ENCODE measurements at places on chromosomes 5 and 9. TPM values are rescaled to one million over a fixed set of nuclear protein-coding genes. Genes with fewer than 3 reads are reported as not detected.

GRCh38 chr5:127416906-127417305 lies 100.5 kb upstream of the PRRC1 start:
- no peak overlapping the region for H3K4me3 ChIP-seq
- H3K27ac ChIP-seq: no peak overlapping the region
- peaks cover 4% of the 10 kb centered on the region for H3K36me3 ChIP-seq
- H3K4me1 ChIP-seq: no peaks in the 10 kb centered on the region
- H3K27me3 ChIP-seq: no peaks in the 10 kb centered on the region
- DNase-seq: no peak

GRCh38 chr5:66757834-66758371 lies 161.7 kb downstream of the MAST4 start:
- DNase-seq: no peak
- H3K4me3 ChIP-seq: no peak overlapping the region
- H3K4me1 ChIP-seq: no peaks in the 10 kb centered on the region
- H3K36me3 ChIP-seq: no peaks in the 10 kb centered on the region

GRCh38 chr9:27499451-27499850 lies 24.6 kb upstream of the IFNK start:
- H3K27ac ChIP-seq: no peak overlapping the region
- no peaks in the 10 kb centered on the region for H3K27me3 ChIP-seq
- H3K36me3 ChIP-seq: no peaks in the 10 kb centered on the region

DNA sequence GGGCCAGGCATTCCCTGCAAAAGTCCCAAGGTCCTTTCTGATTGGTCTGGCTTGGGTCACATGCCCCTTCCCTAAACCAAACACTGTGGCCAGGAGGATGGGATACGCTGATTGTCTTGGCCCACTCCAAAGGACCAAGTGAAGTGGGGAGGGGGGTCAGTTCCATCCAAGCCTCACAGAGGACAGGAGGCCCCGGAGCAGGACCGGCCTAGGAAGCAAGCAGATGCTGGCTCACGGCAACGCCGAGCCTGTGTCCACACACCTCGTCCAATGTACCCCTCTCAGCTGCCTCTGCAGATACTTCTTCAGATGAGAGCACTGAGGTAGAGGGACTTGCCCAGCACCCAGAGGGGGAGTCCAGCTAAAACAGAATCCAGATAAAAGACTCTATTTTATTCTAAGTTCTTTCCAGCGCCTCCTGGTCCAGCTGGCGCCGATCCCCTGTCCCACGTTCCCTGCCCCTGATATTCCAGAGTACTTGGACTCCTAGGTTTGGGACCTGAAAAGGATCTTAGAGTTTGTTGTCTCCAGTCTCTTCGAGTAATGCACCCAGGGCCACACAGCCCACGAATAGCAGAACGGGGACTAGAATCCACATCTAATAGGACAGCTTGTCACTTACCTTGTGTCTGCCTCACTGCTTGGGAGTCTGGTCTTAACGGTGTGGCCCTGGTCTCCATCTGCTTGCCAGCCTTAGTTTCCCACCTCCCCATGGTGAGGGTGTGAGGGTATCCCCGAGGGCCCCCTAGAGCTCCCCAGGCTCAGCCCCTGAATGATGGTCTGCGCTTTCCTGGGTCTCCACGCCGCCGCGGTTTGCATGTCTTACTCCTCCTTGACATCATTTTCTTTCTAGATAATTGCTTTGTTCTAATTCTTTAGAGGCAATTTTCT lies 72.4 kb upstream of the UNC5A start:
- H3K27ac ChIP-seq: no peak overlapping the region
- peak; percentile 42 for DNase-seq
- peaks cover 14% of the 10 kb centered on the region for H3K27me3 ChIP-seq
- no peaks in the 10 kb centered on the region for H3K36me3 ChIP-seq
- H3K4me3 ChIP-seq: no peak overlapping the region

DNA sequence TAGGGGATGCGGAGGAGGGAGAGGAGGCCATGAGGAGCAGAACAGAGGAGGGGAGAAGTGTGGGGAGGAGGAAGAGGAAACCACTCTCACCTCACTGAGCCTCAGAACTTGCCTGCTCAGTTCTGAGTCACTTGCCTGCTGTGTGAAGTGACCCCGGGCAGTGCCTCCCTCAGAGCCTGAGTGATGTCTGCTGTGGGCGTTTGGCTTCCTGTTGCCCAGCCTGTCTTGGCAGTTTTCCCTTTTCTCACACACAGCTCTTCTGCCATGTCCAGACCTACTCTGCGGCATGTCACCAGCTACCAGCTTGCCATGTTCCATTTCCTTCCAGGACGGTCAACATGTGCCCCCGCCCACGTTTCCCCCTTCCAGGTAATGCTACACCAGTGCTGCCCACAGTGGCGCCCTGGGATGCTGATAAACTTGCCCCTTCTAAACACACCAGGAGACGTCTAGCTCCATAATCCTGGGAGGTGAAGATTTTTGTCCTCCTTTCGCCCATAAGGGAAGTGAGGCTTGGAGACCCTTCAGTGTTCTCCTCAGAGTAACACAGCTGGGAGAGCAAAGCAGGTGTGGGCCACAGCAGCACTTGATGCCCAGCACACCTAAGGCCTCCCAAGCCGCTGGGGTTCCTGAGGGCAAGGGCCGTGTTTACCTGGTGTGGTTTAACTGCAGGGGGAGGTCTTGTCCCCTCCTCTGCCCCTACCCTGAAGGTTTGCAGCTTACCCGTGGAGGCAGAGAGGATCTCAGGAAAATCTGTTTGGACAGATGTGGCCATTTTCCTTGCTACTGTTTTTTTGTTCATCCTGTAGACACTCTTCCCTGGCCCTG lies 63.8 kb upstream of the RNF130 start:
- H3K36me3 ChIP-seq: no peaks in the 10 kb centered on the region
- H3K4me1 ChIP-seq: no peaks in the 10 kb centered on the region
- H3K4me3 ChIP-seq: no peak overlapping the region
- DNase-seq: no peak

DNA sequence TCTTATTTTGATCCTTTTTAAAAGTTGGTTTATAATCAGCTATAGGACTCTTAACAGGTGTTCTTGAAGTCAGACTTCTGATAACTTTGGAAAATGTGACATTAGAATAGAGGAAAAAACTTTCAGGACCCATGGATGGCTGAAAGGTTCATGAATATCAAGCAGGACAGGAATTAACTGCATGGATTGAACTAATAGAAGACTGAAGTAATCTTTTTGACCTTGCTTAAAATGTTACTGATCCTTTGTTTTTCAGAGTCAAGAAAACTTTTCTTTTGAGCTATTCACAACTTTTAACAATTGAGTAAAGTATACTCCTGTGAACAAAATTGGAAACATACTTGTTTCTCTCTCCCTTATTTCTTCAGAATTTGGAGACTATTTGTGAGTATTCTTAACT lies 79.2 kb downstream of the PLK2 start:
- H3K4me1 ChIP-seq: no peaks in the 10 kb centered on the region
- H3K27ac ChIP-seq: no peak overlapping the region
- H3K36me3 ChIP-seq: no peaks in the 10 kb centered on the region
- H3K27me3 ChIP-seq: no peaks in the 10 kb centered on the region
- H3K4me3 ChIP-seq: no peak overlapping the region

- no peaks in the 10 kb centered on the region for H3K4me1 ChIP-seq
- no peak overlapping the region for H3K27ac ChIP-seq
- no peak overlapping the region for H3K4me3 ChIP-seq
- no peak for DNase-seq
Observed at GRCh38 chr9:90770927-90771326, 30.7 kb upstream of the SYK start.

GRCh38 chr9:34506623-34507022 lies 16.2 kb downstream of the ENHO start:
- H3K4me3 ChIP-seq: no peak overlapping the region
- no peaks in the 10 kb centered on the region for H3K27me3 ChIP-seq
- H3K4me1 ChIP-seq: peaks cover 6% of the 10 kb centered on the region
- H3K27ac ChIP-seq: no peak overlapping the region

DNA sequence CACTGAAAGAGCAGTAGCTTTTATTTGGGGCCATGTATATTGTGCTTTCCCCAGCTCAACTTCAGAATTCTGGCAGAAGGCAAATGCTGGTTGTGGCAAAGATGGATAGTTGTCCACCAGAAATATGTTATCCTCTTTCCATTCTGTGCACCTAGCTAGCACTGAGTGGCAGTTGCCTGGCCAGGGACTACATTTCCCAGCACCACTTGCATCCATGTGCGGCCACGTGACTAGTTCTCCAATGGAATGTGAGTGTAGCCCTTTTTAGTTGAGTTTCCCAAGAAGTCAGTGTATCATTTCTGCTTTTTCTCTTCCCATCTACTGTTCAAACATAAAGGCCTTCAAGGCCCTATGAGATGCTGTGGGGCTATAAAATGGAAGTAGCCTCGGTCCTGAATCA lies 354.0 kb upstream of the CLINT1 start:
- DNase-seq: no peak
- no peaks in the 10 kb centered on the region for H3K36me3 ChIP-seq
- no peaks in the 10 kb centered on the region for H3K27me3 ChIP-seq
- H3K4me1 ChIP-seq: no peaks in the 10 kb centered on the region
- no peak overlapping the region for H3K27ac ChIP-seq

DNA sequence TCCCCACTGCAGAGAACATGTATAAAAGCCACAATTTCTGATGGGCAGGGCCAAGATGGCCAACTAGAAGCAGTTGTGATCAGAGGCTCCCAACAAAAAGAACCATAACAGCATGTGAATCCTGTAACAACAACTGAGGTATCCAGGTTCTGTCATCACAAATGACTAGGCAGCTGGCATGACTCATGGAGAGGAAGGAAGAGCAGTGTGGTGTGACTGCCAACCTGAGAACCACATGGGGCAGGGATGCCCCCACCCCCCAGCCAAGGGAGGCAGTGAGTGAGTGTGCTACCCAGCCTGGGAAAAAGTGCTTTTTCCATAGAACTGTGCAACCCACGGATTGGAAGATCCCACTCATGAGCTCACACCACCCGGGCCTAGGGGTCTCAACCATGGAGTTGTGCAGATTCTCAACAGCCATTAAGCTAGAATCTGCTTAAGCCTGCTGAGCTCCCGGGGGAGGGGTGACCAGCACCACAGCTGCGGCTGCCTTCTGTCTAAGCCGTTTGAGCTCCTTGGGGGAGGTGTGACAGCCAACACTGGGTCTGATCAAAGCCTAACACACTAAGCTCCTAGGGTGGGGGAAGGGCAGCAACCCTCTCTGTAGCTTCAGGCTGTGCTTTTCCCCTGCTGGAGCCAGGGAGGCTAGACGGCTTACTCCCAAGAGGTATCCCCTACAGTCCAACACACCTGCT lies 80.1 kb upstream of the DMAC1 start:
- H3K4me3 ChIP-seq: no peak overlapping the region
- DNase-seq: peak; percentile 43
- H3K36me3 ChIP-seq: no peaks in the 10 kb centered on the region
- no peaks in the 10 kb centered on the region for H3K27me3 ChIP-seq

DNA sequence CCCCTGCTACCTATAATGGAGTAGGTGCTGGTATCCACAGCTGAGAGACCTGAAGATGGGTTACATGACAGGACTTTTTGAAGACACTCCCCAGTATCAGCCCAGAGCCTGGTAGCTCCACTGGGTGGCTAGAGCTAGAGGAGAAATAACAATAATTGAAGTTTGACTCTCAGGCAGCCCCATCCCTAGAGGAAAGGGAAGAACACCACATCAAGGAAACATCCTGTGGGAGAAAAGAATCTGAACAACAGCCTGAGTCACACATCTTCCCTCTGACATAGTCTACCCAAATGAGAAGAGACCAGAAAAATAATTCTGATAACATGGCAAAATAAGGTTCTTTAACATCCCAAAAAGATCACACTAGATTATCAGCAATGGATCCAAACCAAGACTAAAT lies 432.1 kb downstream of the CDH18 start:
- DNase-seq: no peak
- H3K36me3 ChIP-seq: no peaks in the 10 kb centered on the region
- no peak overlapping the region for H3K4me3 ChIP-seq
- no peak overlapping the region for H3K27ac ChIP-seq
- no peaks in the 10 kb centered on the region for H3K27me3 ChIP-seq

- H3K4me1 ChIP-seq: no peaks in the 10 kb centered on the region
- H3K4me3 ChIP-seq: no peak overlapping the region
- no peaks in the 10 kb centered on the region for H3K27me3 ChIP-seq
- no peaks in the 10 kb centered on the region for H3K36me3 ChIP-seq
- no peak for DNase-seq
Observed at GRCh38 chr5:98713027-98713426, 60.4 kb upstream of the RGMB start.

DNA sequence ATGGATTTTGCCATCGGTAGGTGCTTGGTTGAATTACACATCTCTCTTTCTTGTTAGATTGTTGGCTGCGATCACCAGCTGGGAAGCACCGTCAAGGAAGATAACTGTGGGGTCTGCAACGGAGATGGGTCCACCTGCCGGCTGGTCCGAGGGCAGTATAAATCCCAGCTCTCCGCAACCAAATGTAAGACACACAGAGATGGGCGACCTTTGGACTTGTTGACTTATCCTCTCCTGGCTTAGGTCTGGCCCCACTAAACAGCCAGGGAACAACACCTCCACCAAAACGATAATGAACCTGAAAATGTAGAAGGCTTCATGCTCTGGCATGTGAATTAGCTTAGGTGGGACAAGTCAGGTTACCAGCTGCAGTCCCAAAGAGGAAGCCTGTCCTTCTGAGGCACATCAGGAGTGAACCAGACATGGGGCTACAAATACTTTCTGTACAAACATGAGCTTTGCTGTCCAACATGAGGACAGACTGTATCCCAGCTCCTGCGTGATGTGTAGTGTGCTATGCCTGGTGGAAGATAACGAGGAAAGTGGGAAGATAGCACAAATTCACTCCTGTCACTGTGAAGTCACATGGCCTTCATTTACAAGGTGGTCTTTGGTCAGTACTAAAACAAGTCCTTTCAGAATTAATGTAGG lies 148.4 kb downstream of the ADAMTSL1 start:
- no peaks in the 10 kb centered on the region for H3K36me3 ChIP-seq
- H3K27ac ChIP-seq: no peak overlapping the region
- H3K27me3 ChIP-seq: no peaks in the 10 kb centered on the region
- DNase-seq: no peak

GRCh38 chr9:106481013-106481609 lies 381.9 kb upstream of the ZNF462 start:
- H3K27ac ChIP-seq: no peak overlapping the region
- H3K4me1 ChIP-seq: no peaks in the 10 kb centered on the region
- no peak overlapping the region for H3K4me3 ChIP-seq
- no peaks in the 10 kb centered on the region for H3K36me3 ChIP-seq
- H3K27me3 ChIP-seq: no peaks in the 10 kb centered on the region
- DNase-seq: no peak

- DNase-seq: no peak
- H3K27me3 ChIP-seq: no peaks in the 10 kb centered on the region
- no peak overlapping the region for H3K27ac ChIP-seq
- H3K36me3 ChIP-seq: peaks cover 13% of the 10 kb centered on the region
- H3K4me3 ChIP-seq: no peak overlapping the region
- H3K4me1 ChIP-seq: no peaks in the 10 kb centered on the region
Observed at GRCh38 chr5:134603059-134603458, 29.6 kb downstream of the SAR1B start.

Gene PLPP7
- total RNA-seq: 3.4 TPM

Gene FABP6
- 3.6 TPM for total RNA-seq

Gene SKIC3
- 53.7 TPM for total RNA-seq

Gene DNAJC18
- 22.0 TPM for total RNA-seq

Gene PCDHGB3
- total RNA-seq: 1.3 TPM

Gene STPG3
- not detected for total RNA-seq

Gene EIF4E1B
- total RNA-seq: 0.63 TPM
